Small intestine (tissue), 16 donors: ENCODE measurements at places on chromosomes 11 and 22.
A peak's percentile ranks its signal among the peaks of the same experiment; 100 is the strongest.

DNA sequence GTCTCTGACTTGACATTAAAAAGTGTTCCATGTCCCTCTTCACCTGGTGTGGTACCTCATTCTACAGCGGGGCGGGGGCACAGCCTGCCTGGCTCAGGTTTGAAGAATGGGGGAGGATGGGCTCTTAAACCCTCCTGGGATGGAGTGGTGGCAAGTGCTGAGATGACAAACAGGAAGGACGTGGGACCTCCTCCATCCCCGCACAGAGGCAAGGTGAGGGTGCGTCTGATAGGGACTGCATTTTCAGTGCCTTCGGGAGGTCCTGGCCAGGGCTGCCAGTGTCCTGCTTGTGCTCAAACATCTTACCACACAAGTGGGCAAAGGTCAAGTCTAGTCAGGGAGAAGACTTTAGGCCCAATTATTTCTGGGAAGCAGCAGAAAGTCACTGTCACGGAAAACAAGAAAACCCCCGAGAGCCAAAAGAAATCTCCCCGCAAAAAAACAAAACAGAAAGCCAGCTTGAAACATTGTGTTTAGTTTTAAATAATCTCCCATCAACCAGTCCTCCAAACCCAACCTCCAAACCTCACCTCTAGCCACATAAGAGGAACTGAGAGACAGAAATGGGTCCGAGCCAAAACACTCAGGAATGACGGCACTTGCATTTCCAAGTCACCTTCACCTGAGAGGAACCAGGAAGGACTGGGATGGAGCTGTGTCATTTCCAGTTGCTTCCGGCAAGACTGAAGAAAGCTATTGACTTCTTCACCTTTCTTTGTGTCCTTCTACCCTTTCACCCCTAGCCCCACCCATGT, 966.5 kb downstream of the NTM start:
- no peak for DNase-seq

- no peak for DNase-seq
Observed at GRCh38 chr11:74005721-74006517, 3.0 kb downstream of the UCP3 start.

DNA sequence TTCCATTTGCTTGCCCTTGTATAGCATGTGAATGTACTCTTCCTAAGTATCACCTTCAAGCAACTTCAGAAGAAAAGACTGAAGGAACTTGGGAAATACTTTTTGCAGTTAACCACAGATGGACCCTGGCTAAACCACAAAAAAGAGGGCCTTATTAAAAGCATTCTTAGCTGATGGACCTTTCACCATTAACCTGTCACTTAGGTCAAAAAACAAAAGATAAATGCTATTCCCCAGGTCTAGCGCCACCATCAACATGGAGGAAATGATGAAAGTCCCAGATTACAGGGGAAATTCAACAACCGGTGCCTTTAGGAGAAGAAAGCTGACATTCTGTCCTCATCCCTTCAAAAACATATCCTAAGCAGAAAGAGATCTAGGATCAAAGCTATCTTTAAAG, 29.5 kb downstream of the STK33 start:
- no peak for DNase-seq

GRCh38 chr11:111465400-111465799, 46.8 kb downstream of the BTG4 start:
- no peak for DNase-seq

DNA sequence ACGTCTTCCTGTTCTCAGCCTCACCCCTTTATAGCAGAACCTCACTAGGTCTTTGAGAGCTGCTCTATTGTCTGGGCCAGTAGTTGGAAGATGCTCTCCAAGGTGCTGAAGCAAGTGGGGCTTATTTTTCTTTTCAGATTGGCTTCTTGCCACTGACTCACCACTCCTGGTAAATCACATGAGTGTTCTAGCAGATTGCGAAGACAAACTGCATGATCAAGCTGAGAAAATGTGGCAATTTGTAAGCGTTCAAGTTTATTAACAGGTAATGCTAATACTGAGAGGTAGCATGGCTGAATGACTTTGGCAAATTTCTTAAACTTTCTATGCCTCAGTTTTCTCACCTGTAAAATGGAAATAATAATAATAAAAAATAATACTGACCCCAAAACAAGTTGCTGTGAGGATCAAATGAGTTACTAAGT, 59.2 kb downstream of the CACNG2 start:
- DNase-seq: peak; percentile 66

DNA sequence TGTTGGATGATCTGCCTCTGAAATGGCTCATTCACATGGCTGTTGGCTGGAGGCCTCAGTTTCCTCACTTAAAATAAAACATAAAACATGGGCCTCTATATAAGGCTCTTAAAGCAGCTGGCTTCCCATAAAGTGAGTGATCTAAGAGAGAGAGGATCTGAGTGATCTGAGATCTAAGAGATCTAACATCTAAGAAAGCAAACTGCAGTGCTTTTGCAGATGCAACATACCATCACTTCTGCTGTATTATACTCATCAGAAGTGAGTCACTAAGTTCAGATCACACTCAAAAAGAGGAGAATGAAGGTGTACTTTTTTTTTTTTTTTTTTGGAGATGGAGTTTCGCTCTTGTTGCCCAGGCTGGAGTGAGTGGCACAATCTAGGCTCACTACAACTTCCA, 18.1 kb upstream of the HSPA8 start:
- DNase-seq: no peak

GRCh38 chr11:3775736-3776406, 21.5 kb downstream of the NUP98 start:
- DNase-seq: no peak

GRCh38 chr11:36156161-36156816, 132.9 kb downstream of the COMMD9 start:
- no peak for DNase-seq

DNA sequence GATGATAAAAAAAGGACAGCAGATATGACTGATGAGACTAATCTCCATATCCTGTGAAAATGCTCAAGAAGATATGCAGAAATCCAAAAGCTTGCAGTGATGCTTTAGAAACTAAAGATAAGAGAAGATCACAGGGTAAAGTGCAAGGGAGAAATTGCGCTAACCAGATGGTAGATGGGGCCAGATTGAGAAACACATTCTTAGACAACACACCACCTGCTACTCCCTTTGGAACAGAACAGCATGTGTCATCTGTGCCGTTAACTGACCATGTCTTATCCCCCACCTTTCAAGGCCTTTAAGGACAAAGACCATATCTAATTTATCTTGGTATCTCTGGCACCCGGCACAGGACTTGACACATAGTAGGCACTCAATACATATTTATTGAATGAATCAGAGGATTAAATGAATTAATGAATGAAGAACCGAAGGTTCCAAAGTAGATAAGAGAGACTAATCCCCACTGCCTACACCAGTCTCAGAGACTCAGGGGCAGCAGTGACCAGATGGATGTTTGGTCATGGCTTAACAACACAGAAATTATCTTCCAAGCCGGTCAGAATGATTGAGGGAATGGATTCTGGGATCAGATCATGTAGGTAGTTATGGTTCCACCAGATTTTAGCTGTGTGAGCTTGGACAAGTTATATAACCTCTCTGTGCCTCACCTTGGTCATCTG, 12.3 kb upstream of the P2RY2 start:
- peak; percentile 61 for DNase-seq

GRCh38 chr11:17538054-17538453, 6.2 kb downstream of the USH1C start:
- DNase-seq: no peak

- peak; percentile 60 for DNase-seq
Observed at GRCh38 chr11:46489656-46490560, 98.3 kb upstream of the CHRM4 start.

DNA sequence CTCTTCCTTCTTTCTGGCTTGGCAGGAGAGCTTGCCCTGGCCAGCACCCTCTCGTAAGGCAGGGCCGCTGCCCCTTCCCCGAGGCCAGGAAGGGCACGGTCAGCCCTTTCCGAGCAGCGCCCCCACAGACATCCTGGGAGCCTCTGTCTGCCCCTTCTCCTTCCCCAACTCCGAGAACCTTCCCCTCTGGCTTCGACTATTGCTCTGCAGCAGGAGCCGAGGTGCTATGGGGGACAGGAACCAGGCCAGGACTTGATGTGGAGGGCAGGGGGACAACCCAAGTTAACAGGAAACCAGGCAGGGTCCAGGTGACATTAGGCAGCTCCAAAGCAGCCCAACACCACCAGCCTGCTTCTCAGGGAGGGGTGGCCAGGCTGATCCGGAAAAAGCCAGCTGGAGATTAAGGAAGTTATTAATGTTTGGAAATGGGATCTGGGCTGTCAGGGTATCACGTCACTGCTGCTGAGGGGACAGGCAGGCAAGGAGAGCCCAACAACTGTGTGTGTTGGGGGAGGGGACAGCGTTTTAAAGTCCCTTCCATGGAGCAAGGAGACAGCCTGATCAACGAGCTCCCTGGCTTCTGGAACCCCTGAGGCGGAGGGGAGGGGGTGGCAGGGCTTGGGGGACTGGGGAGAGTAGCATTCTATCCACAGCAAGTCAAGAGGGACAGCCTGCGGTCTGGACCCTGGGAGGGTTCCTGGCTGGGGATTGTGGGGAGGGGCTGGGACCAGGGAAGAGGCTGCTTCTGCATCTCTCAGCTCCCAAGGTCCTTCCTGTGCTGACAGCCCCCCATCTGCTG, 27.3 kb downstream of the SYT7 start:
- peak; percentile 21 for DNase-seq
